ENCODE measurements at places on chromosomes 1 and 21. TPM values are rescaled to one million over a fixed set of nuclear protein-coding genes. Genes with fewer than 3 reads are reported as not detected.

The OR10T2 gene
- not detected for total RNA-seq

The KLHDC9 gene
- total RNA-seq = 0.49 TPM

DNA sequence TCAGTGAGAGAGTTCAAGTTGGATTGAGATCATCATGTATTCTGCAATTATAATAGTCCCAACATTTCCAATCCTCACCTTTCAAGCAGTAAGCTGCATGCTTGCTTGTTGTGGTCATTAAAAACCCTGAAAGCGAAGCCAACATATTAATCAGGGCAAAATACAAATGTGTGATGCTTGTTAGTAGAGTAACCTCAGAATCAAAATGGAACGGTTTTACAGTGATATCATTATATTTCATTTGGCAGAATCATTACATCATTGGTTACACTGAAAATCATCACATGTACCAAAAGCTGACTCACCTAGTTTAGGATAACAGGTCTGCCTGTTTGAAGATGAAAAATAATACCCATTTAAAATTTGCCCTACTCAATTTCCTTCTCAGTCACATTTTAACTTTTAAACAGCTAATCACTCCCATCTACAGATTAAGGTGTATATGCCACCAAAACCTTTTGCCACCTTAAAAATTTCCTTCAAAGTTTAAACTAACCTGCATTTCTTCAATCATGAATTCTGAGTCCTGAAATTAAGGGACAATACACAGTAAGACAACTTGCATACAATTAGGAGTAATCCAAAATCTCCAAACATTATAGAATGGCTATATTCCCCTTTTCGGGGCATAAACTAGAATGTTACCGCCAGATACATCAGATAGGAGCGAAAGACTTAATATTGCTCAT lies 3.5 kb downstream of the GAS5 start:
- no peak for DNase-seq

- DNase-seq = no peak
Observed at GRCh38 chr1:78170859-78171258, 125.1 kb downstream of the GIPC2 start.

All from CD8-positive, alpha-beta memory T cell (primary cell).